Cerebellar cortex (tissue), 1 donor: ENCODE measurements at places on chromosomes 6 and 20.

GRCh38 chr6:133748628-133749027, 140.3 kb upstream of the TCF21 start:
- no peak for DNase-seq

DNA sequence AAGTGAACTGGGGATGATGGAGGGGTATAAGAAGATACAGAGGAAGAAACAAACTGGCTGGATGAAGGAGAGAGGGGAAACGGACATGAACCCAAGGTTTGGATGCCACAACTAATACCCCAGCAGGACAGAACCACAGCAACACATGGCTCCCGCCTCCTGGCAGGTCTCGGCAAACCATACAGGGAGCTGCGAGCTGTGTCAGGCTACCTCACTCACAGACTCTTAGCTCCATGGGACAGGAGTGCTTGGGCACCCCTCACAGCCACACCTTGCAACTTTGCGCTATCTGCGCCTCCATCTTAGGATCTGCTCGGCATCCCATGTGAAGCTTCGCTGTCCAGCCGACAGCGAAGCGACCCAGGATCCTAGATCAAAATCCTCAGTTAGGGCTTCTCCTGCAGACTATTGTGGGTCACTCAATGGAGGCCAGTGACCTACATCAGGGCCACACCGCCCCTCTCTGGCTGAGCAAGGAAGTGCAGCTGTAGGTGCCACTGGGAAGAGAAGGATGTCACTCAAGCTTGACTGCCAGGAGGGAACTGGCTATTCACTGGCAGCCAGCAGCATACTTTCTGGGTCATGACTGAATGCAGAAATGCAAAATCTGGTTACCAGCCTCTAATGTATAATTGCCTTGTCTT, 174.4 kb upstream of the RIN2 start:
- peak; percentile 36 for DNase-seq

DNA sequence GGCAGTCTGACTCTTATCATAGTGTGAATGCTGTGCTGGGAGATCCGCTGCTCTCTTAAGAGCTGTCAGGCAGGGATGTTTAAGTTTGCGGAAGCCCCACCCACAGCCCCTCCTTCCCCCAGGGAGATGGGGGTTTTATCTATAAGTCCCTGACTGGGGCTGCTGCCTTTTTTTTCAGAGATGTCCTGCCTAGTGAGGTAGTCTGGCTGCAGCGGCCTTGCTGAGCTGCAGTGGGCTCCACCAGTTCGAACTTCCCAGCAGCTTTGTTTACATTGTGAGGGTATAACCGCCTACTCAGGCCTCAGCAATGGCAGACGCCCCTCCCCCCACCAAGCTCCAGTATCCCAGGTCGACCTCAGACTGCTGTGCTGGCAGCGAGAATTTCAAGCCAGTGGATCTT, 75.7 kb upstream of the UST start:
- no peak for DNase-seq

- DNase-seq, result no peak
Observed at GRCh38 chr6:17721671-17722070, 14.9 kb upstream of the NUP153 start.
